ENCODE measurements at places on chromosomes 1 and 21. TPM values are rescaled to one million over a fixed set of nuclear protein-coding genes. Genes with fewer than 3 reads are reported as not detected.

- no peak for DNase-seq
These were observed 61.8 kb upstream of the ETS2 start for GRCh38 chr21:38743772-38744529.

Gene HORMAD1
- not detected for total RNA-seq

DNA sequence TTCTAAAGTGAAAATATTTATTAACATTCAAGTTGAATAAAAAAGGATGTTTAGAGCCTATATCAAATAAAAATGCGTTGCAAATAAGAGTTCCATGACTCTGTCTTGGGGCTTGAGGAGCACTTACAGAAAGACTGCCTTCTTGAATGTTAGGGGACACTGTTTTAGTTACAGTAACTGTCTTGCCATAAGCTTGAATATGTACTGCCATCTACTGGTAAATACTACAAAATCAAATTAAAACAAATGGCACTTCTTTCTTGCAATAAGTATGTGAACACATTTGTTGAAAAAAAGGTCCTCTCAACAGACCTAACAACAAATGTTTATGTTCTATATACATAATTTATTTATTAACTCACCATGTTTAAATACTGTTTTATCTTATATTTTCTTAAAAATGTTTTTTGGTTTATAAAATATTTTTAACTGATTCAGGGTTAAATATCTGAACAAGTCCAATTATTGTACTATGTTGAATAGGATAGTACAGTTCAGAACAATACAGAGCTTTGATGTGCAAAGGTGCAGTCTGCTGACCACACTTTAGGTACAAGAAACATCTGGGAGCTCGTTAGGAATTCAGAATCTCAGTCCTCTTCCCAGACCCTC lies 199.5 kb downstream of the LRRIQ3 start:
- peak; percentile 37 for DNase-seq

Gene DNAJC28
- 0.68 TPM for total RNA-seq

- no peak for DNase-seq
These were observed 59.5 kb downstream of the PALMD start for GRCh38 chr1:99705385-99705784.

GRCh38 chr1:76530953-76531352 lies 336.3 kb upstream of the ST6GALNAC5 start:
- no peak for DNase-seq

- peak; percentile 18 for DNase-seq
These were observed 6.5 kb downstream of the AK5 start for GRCh38 chr1:77288275-77288674.

DNA sequence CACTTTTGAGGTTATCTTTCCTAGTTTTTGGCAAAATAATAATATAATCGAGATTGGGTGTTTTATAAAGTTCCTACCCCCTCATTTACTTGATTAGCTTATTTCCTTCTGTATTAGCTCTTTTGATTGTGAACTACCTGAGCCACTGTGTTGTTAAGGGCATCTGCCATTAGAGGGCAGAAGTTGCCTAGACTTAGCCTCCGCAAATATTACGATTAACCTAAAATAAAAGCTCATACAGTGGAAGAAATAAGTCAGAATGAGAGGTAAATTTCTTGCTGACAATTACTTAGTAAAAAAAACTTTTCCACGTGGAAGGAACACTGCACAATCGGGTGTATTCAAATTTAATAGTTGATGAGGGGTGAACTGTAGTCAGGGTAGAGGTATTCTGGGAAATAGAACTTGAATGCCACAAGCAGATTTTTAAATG lies 2.3 kb downstream of the H3-3A start:
- DNase-seq = peak; percentile 55

DNA sequence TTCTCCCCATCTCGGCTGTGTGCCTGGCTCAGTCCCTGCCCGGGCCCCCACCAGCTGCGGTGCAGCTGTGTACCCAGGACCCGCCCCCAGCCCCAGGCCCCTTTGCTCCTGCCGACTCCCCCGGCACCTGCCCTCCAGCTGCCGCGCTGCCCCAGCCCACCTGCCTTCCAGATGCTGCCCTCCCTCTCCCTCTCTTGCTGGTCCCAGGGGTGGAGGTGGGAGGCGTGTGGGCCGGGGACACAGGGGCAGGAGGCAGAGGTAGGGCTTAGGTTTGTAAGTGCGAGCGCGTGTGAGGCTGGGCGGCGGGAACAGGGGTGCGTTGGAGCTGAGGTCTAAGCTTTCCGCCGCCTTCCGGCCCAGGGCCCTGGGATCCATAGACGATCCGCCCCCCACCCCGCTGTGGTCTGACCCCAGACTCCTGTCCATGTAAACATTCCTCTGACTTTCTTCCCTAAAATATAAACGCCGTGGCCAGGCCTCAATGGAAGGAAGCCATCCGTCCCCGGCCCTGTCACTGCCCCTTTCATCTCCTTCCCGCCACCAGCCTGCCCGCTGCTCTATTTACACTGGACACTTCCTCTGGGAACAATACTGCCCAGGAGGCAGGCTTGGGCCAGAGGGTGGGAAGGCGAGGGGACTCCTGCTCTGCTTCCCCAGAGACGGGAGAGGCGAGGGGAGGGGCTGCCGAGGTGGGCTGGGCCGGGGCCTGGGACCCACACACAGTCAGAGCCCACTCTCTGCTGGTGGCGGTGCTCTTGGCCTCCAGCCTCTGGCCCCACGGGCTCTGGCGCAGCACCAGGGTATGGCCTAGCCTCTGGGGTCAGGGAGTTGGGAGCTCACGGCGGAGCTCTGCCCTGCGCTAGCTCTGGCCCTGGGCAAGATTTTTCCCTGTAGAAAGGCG lies 128.3 kb downstream of the CASZ1 start:
- no peak for DNase-seq

GRCh38 chr1:18066576-18066975 lies 41.0 kb upstream of the IGSF21 start:
- DNase-seq = no peak

DNA sequence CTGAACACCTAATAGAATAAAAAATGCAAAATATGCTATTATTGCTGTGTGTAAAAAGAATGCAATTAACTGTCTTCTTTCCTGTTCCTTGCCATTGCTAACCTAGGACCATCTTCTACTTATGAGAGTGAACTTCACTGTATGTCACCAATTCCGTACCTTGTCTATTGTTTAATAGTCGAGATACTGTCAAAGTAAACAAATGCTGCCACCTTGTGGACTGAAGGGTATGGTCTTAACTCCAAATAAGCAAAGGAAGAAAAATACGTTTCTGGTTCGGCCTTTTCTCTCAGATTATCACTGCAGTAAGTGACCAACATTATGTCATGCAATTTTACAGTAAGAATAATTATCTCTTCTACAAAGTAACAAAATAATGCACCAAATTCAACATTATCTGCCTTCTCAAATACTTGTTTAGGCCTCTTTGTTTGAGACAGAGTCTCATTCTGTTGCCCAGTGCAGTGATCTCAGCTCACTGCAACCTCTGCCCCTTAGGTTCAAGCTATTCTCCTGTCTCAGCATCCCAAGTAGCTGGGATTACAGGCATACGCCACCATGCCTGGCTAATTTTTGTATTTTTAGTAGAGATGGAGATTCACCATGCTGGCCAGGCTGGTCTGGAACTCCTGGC lies 133.4 kb downstream of the COP1 start:
- DNase-seq = peak; percentile 49

DNA sequence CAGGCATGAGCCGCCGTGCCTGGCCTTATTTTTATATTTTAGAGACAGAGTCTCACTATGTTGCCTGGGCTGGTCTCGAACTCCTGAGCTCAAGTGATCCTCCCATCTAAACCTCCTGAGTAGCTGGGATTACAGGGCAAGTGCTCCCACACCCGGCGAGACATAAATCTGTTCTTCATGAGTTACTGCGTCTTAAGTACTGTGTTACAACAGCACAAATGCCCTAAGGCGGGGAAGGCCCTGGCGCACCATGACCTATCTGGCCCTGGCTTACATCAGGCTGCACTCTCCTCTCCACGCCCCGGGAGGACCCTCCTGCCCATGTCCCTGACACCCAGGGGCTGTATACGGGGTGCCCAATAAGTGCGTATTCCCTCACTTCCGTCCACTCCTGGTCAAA lies 4.3 kb downstream of the GPR153 start:
- no peak for DNase-seq

Gene FCER1A
- not detected for total RNA-seq

DNA sequence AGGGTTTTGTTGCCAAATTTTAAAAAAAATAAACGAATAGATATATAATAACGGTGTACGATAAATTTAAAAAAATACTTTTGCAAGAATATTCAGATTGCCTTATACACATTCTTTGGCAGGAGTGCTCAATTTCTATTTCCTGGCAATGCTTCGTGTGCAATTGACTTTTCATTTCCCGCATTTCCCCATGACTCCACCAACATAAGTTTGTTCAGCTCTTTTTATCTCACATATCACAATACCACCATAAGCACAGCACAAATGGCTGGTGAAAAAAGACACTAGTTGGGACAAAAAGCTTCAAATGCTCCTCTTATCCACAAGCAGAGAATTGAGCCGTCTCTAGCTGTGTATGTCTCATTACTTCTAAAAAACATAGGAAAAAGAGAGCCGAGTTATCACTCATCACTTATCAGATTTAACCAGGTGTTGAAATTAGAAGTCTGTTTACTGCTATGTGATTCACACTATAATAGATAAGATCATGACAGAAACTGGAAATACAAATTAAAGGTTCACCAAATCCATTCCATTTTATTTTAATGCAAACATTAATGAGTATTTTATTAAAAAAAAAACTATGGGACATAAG lies 28.9 kb upstream of the RGS1 start:
- DNase-seq = no peak

GRCh38 chr1:177948336-177948972 lies 21.4 kb downstream of the SEC16B start:
- peak; percentile 76 for DNase-seq

GRCh38 chr1:53409233-53409632 lies 50.0 kb upstream of the DMRTB1 start:
- no peak for DNase-seq

GRCh38 chr21:36706951-36707762 lies 8.2 kb downstream of the SIM2 start:
- DNase-seq = no peak

DNA sequence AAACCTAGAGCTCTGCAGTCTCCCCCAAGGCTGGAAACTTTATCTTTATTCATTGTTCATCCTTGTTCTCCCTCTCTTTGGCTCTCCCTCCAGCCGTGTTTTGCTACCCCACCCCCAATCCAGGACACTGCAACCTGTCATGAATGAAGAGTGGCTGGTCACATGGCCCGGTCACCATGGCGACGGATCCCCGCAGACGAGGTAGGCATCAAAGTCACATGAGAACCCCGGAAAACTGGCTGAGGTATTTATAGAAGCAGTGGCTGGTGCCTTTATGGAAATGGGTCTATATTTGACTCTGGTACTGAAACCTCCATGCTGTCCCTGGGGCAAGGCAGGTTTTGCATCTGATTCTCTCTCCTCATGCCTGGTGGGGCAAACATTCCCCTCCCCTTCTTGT lies 13.4 kb upstream of the SLC6A17 start:
- DNase-seq = no peak

DNA sequence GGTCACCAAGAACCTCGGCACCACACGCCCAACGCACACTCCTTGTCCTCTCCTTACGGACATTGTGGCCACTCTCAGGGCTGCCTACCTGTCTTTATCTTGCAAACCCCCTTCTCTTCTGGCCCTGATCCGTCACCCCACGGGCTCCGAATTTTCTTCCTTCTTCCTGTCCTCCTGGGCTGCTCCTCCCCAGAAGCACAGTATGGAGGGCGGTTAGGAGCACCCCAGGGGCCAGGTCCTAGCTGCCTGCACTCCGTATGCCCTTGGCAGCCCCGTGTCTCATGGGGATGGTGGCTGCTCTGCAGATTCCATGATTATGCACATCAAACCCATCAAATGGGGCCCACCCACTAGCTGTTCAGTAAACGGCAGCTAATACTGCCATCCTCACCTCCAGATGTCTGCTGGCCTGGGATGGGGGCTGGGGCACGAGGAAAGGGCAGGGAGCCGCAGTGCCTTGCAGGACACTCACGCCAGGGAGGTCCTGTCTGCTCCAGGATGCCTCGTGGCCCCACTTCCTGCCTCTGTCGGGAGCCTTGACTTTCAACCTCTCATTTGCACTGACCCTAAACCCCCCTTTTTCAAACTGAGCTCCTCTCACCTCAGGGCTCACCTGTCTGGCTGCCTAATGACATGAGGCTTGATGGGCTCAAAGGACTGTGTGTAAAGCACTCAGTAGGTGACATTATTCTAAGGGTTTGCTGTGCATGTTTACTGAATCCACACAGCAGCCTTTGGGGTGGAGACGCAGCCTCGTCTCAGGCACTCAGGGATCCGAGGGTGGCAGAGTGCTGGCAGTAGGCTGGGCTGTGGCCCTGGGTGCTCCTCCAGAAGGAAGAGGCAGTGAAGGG lies 4.4 kb downstream of the TTC34 start:
- DNase-seq = no peak
